ENCODE measurements at places on chromosomes 4 and X. TPM values are rescaled to one million over a fixed set of nuclear protein-coding genes. Genes with fewer than 3 reads are reported as not detected.

DNA sequence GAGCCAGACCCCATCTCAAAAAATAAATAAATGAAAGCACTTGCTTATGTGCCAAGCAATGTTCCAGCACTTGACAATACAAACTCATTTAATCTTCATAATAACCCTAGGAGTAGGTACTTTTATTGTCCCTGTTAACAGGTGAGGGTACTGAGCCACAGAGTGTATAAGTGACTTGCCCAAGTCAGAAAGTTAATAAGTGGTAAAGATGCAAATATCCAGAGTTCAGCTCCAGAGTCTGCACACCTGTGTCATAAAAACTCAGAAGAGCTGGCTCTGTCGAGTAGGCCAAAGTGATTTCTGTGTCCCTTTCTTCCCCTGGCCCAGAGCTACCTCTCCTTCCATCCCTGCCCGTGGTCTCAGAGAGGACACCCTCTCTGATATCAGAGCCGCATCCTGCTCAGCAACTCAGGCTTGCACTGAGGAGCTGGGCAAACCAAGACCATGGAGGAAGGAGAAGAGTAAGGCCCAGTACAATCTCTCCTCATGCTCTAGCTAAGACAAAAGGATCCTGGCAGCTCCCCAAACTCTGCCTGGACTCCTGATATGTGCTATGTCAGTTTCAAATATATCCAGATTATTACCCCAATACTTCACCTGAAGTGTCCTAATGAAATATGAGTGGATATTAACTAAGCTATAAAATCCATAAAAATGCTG, 136.3 kb downstream of the HS6ST2 start:
- DNase-seq = no peak

GRCh38 chr4:105182211-105182610, 35.5 kb downstream of the TET2 start:
- no peak for DNase-seq

GRCh38 chrX:38275615-38276014, 51.7 kb downstream of the RPGR start:
- DNase-seq = no peak

- DNase-seq = no peak
Observed at GRCh38 chr4:112176596-112176995, 31.3 kb downstream of the FAM241A start.

- no peak for DNase-seq
Observed at GRCh38 chr4:61596606-61597340, 396.6 kb downstream of the ADGRL3 start.

DNA sequence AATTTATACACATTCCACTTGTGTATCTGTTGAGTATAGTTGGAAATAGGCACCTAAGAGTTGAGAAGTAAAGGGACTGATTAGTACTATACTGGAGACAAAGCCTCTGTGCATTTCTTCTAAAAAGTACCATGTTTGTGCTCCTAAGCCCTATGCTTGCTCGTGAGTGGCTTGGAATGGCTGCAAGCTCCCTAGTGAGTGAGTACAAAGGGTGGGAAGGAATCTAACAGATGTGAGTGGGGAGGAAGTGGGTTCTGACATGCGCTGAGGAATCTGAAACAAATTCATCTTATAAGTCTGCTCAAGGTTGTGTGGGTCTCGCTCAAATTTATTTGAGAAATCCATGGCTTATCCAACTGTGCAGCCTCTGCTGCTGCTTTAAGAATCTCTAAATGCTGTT, 13.3 kb downstream of the SPCS3 start:
- DNase-seq = no peak

GRCh38 chr4:38489924-38490639, 173.9 kb upstream of the KLF3 start:
- peak; percentile 52 for DNase-seq

- no peak for DNase-seq
Observed at GRCh38 chrX:151476604-151477303, 79.7 kb downstream of the VMA21 start.

DNA sequence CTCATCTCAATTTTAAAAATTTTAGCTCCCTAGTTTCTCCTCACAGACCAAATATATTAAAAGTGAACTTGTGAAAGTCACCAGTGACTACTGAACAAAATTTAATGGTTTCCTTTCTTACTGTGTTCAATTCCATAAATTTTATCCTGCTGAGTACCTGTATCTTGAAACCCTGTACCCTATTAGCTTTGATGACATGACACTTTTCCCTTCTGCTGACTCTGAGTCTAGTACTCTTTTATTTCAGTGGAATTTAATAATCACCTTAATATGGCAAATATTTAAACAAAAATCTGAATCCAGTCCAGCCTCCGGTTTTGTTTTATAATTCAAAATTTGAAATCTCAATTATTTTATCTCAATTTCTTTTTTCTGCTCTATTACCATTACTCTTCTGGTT, 203.1 kb upstream of the NUDT6 start:
- DNase-seq = no peak

DNA sequence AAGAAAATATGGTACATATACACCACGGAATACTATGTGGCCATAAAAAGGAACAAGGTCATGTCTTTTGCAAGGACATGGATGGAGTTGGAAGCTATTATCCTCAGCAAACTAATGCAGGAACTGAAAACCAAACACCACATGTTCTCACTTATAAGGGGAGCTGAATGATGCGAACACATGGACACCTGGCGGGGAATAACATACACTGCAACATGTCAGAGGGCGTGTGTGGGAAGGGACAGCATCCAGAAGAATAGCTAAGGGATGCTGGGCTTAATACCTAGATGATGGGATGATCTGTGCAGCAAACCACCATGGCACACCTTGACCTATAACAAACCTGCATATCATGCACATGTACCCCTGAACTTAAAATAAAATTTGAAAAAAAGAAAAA, 19.5 kb upstream of the CNKSR2 start:
- DNase-seq = no peak

DNA sequence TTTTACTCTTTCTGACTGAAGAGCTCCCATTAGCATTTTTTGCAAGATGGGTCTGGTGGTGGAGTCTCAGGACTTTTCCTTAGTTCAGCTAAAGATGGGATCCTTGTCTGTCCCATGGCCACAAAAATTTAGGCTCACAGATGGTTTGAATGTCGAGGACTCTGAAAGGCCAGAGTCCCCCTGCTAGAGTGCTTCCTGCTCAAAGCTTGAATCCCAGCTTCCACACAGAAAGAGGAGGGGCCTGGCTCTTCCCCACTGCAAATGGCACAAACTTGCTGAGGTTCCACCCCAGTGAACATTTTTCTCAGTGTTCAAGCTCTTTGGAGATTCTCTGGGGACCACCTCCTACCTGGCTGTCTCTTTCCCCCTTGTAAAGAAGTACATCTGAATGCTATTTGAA, 64.7 kb upstream of the UGT2B15 start:
- DNase-seq = no peak

The TBC1D9 gene
- 11.5 TPM for polyA plus RNA-seq

The NAT8L gene
- 0.46 TPM for polyA plus RNA-seq

The AGA gene
- polyA plus RNA-seq = 8.2 TPM

The CPZ gene
- 0.92 TPM for polyA plus RNA-seq

The VEGFD gene
- polyA plus RNA-seq = 1.1 TPM

The IBSP gene
- not detected for polyA plus RNA-seq
